Colonic mucosa (tissue), 4 donors: ENCODE measurements at places on chromosomes 13 and 19. TPM values are rescaled to one million over a fixed set of nuclear protein-coding genes. Genes with fewer than 3 reads are reported as not detected.

TMEM238 gene
- total RNA-seq = 78.1 TPM

OVOL3 gene
- not detected for total RNA-seq

ZNF564 gene
- 17.4 TPM for total RNA-seq

SYT3 gene
- 0.13 TPM for total RNA-seq

SHISA7 gene
- total RNA-seq = not detected

PODNL1 gene
- 4.1 TPM for total RNA-seq

PRKCSH gene
- total RNA-seq = 434 TPM

TNNT1 gene
- 0.69 TPM for total RNA-seq

SLC27A1 gene
- 4.2 TPM for total RNA-seq

CHMP2A gene
- 176 TPM for total RNA-seq
